ENCODE measurements at places on chromosomes 4 and X.

- DNase-seq: no peak
These were observed 9.9 kb downstream of the KCTD8 start for GRCh38 chr4:44438687-44439086.

- no peak for DNase-seq
These were observed 8.9 kb downstream of the POLA1 start for GRCh38 chrX:24702362-24703184.

GRCh38 chr4:137333031-137333430 is 199.3 kb downstream of the PCDH18 start:
- no peak for DNase-seq

GRCh38 chr4:2824329-2824835 is 19.3 kb upstream of the ADD1 start:
- DNase-seq: no peak

DNA sequence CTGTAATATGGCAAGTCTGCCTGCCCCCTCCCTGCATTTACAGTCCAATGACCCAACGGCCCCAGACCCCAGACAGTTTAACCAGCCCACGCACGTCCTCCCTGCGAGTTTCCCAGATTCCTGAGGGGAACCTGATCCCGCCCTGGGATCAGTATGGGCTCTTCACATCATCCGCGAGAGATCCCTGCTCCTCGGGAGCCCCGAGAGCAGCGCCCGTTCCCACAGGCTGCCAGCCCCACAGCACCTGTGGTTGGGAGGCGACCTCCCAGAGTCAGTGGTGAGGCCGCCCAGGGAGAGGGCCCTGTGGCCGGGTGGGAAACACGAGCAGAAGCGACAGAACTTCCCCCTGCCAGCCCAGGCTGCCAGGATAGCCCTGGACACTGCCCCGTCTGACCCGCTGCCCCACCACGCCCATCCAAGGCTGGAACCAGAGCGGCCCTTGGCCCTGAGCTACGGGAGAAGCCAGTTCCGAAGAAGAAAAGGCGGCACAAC is 32.8 kb downstream of the TSC22D3 start:
- no peak for DNase-seq

GRCh38 chrX:46737462-46737861 is 21.5 kb downstream of the SLC9A7 start:
- no peak for DNase-seq

- no peak for DNase-seq
These were observed 15.7 kb downstream of the SUPT20HL2 start for GRCh38 chrX:24298191-24298590.

DNA sequence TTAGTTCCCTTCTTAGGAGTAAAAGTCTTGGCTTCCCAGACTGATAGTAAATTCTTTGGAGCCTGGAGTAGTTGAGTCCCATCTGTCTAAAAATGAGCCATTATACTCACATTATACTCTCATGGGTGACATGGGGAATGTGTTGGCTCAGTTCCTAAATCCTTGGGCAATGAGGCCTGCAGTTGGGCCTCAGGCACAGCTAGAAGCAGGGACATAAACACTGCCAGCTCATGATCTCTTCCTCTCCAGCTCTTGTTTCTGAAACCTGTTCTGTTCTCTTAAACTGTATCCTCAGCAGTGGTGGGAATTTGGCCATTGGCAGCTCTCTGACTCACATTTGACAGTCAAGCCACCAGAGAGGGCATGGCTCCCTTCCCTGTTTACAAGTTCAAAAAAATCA is 212.5 kb downstream of the SPATA18 start:
- no peak for DNase-seq

DNA sequence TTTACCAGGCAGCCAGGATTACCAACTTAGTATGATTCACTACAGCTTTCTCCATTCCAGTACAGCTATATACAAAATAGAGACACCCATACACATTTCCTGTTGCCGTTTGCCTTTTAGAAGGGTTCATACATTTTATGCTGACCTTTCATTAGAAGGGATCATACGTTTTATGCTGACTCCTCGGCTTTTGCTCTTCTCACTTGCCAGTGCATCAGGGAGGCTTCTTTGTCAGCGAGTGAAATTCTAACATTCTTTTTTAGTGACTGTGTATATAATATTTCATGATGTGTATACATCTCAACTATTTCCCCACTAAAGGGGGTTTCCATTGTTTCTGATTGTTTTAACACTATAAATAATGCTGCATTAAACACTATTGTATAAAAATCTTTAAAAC is 552.6 kb downstream of the TRIML1 start:
- no peak for DNase-seq

- no peak for DNase-seq
These were observed 119.7 kb upstream of the CXorf51A start for GRCh38 chrX:146934256-146934655.

- no peak for DNase-seq
These were observed 4.6 kb downstream of the EDA2R start for GRCh38 chrX:66634272-66634671.

DNA sequence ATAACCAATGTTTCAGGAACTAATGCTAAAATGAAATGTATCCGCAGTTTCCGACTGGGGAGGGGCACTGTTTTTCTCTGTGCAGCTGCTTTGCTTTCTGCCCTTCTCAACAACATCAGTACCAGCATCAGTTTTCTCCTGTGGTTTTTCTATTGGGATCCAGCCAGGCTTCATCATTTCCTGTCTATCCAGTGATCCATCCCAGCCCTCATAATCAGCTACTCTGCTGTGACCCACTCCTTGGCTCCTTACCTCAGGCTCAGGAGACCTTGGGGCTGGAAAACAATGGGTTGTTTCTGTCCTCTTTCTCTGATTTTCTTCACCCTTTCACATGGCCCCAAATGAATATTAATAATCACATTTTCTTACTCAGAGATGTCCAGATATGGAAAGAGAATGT is 222.2 kb upstream of the DKK2 start:
- DNase-seq: no peak

DNA sequence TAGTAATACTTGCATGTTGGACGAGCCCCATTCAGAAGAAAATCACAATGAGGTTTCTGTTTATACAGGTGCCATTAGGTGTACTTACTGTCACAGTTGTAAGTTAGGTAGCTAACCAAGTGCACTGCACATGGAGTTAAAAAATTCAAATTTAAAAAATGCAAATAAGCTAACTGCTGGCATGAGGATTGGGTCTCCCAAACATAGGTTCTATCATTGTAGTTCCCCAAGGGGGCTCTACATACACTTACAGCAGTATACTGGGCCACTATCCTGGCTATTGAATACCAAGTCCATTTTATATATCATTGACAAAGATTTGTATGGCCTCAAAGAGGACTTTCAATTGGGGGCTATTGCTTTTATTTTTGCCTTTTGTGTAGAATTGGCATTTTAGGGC is 153.4 kb downstream of the FMR1NB start:
- DNase-seq: no peak

DNA sequence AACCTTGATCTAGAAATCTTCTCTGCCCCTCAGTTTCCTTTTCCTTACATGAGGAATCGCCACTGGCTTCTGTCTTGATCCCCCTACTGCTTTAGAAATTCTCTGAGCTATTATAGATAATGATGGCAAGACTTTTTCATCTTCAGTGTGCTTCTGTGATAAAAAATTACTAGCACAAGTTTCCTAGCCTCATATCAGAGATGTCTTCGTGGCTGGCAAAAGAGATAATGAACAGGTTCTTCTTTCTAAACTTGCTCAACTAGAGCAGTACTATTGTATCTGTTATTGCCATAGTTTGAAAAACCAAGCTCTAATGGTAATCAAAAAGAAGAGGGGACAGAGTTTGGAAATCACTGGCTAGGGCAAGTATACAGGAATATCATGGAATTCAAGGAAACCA is 4.1 kb upstream of the PDGFC start:
- no peak for DNase-seq

DNA sequence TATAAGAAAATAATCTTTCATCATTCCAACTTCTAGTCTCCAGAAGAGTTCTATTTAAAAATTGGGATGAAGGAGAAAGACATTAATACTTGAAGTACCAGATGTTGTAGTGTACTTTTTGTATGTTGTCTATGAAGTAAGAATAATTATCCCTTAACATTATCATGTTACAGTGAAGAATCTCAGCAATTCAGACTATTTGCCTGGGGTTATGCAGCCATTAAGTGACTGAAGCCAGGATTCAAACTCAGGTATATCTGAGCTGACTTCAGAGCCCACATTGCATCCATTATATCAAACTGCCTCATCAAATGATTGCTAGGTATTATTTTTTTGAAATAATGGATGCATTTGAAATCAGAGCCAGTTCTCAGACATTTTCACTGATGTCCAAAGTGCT is 76.1 kb upstream of the FHDC1 start:
- DNase-seq: no peak

DNA sequence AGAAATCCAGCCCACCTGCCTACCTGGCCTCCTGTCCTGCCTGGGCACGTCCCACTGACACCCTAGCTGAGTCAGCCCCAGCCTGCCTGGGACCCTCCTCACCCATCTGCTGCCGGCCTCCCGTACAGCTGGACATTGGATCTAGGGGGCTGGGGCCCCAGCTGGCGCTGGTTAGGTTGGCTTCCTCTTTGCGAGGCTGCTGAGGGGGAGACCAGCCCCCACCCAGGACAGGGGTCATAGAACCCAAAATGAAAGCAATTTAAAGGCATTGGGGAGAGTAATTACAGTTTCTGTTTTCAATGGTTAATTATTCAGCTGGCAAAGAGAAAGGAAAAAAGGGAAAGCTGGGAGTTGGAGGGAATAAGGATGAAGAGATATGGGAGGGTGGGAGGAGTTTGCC is 15.8 kb downstream of the EFNB1 start:
- no peak for DNase-seq

- DNase-seq: no peak
These were observed 41.3 kb upstream of the UGT2B4 start for GRCh38 chr4:69536980-69537379.

DNA sequence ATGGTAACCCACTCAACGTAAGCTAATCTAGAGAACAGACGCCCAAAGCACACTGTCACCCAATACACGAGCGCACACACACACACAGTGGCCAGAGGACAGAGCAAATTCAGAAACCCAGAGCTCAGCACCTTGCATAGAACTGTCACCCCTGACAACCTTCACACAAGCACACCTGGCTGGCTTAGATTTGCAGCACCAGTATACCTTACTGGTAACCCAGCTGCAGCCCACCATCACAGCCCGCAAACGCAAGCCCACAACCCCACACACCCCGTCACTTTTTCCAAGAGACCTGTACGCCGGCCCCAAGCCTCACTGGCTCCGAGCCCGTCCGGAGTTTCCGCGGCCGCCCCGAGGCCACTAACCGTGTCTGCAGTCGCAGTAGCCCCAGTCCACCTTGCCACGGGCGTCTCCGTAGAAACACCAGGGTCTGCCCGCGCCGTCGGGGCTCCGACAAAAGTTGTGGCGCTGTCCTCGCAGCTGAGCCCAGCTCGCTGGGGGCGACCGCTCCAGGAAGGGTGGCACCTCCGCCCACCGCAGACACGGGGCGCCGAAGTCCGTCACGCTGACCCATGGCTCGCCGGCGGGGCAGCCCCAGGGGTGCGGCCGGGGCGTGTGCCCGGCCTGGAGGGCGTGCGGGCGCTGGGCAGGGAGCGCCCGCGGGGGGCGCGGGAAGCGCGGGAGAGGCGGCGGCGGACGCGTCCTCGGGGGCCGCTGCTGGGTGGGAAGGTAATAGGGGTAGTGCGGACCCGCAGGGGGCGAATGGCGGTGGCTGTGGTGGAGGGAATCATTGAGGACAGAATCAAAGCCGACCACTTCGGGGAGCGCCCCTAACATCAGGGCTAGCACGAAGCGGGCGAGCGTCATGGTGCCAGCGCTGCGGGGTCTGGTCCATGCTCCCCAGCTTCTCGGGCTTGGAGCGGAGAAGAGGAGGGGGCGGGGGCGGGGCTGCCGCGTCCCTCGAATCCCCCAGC is 664 bp downstream of the PRSS12 start:
- no peak for DNase-seq

DNA sequence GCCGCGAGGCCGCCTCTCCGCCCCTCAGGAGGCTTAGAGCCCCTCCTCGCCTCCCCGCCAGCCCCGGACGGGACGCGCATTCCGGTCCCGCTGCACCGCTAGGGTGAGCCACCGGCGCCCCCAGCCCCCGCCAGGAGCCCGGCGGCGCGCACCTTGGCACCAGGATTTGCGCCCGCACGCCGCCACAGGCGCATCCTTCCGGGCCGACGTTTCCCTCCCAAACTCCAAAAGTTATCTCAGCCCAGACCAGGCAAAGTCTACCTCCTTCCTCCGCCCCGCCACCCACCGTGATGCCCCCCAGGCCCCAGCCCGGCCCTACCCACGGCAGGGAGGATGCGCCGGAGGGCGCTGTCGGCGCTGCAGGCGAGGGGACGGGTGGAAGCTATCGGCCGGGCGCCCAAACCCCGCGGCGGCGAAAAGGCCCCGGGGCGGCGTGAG is 538 bp downstream of the SCML2 start:
- DNase-seq: no peak

GRCh38 chr4:173910891-173911290 is 372.6 kb downstream of the FBXO8 start:
- DNase-seq: no peak

DNA sequence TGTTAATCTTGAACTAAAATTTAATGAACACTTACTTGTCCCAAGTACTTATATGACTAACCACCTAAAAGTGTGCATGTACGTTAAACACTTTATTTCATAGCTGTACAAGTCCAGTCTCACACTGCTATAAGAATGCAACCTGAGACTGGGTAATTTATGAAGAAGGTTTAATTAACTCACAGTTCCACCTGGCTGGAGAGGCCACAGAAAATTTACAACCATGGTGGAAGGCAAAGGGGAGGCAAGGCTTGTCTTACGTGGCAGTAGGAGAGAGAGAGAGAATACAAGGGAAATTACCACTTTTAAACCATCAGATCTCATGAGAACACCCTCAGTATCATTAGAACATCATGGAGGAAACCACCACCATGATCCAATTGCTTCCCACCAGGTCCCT is 748.7 kb upstream of the HS3ST1 start:
- no peak for DNase-seq

DNA sequence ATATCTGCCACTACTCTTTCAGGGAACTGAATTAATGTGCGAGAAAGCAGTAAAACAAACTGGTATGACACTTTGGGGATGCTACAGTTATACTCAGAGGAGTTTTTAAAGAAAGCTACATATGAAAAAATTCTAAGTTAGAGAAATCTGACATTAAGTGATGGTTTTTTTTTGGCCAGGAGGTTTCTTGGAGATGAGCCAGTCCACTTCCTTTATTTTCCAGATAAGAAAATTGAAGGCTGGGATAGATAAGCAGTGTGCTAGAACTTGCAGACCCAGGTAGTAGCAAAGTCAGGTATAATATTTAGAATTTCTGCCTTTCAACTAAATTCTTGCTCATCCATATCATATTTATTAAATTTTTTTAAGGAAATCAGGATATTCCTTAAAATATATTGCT is 106.8 kb downstream of the FAT4 start:
- DNase-seq: no peak

GRCh38 chrX:118541482-118541881 is 45.9 kb downstream of the DOCK11 start:
- no peak for DNase-seq

- no peak for DNase-seq
These were observed 849.1 kb upstream of the SLIT2 start for GRCh38 chr4:19402581-19403065.

GRCh38 chr4:1451106-1451751 is 45.0 kb upstream of the NKX1-1 start:
- DNase-seq: no peak

- DNase-seq: no peak
These were observed 2.4 kb downstream of the NKX1-1 start for GRCh38 chr4:1403591-1404572.

All from cerebellar nuclear complex (tissue), 1 donor.